ENCODE measurements at places on chromosomes 13 and 19. TPM values are rescaled to one million over a fixed set of nuclear protein-coding genes. Genes with fewer than 3 reads are reported as not detected.

Gene TPTE2
- total RNA-seq: not detected

Gene MYPOP
- total RNA-seq: 0.48 TPM

Gene ZNF888
- 6.6 TPM for total RNA-seq

Gene HIF3A
- total RNA-seq: not detected

Gene CEBPA
- total RNA-seq: 4.3 TPM

Gene CNFN
- total RNA-seq: 0.34 TPM

Gene ERICH4
- not detected for total RNA-seq

Gene C5AR2
- total RNA-seq: not detected

Gene POP4
- total RNA-seq: 160 TPM

Gene MBD3L3
- not detected for total RNA-seq

Gene PNMA8B
- not detected for total RNA-seq

Gene ATP4B
- total RNA-seq: not detected

Measured in A172 (cell line).